ENCODE measurements at places on chromosomes 7 and 10. TPM values are rescaled to one million over a fixed set of nuclear protein-coding genes. Genes with fewer than 3 reads are reported as not detected.

PLEKHS1 gene
- not detected for total RNA-seq

CHAT gene
- total RNA-seq: not detected

NAT16 gene
- total RNA-seq: 0.84 TPM

UNC5B gene
- total RNA-seq: 31.8 TPM

VENTX gene
- 4.7 TPM for total RNA-seq

IFIT1 gene
- total RNA-seq: 1.8 TPM

SPDYE16 gene
- total RNA-seq: not detected

TMEM176B gene
- 1.2 TPM for total RNA-seq

CRPPA gene
- total RNA-seq: 0.71 TPM

Measured in H1 (cell line).